Fibroblast of the aortic adventitia (primary cell): ENCODE measurements at places on chromosomes 4 and X. TPM values are rescaled to one million over a fixed set of nuclear protein-coding genes. Genes with fewer than 3 reads are reported as not detected.

Gene SLC4A4
- 2.1 and 2.4 TPM in 2 replicates for total RNA-seq

Gene NKX1-1
- total RNA-seq, result not detected in 2 replicates

Gene ZAR1
- total RNA-seq, result not detected in 2 replicates

Gene ZMAT1
- total RNA-seq, result 0.08 and 0.18 TPM in 2 replicates

Gene ADGRG2
- total RNA-seq, result 0.18 and 0.25 TPM in 2 replicates

Gene GLRB
- 3.0 and 7.8 TPM in 2 replicates for total RNA-seq

Gene H2BW2
- total RNA-seq, result not detected in 2 replicates

Gene ADGRG4
- not detected in 2 replicates for total RNA-seq

Gene PIN4
- 4.6 and 9.0 TPM in 2 replicates for total RNA-seq

Gene EXOC1L
- not detected in 2 replicates for total RNA-seq

Gene SSX3
- not detected in 2 replicates for total RNA-seq

Gene TMPRSS11D
- total RNA-seq, result 0.09 TPM in 1 of 2 replicates, not detected in the other

Gene AFP
- 0.90 TPM in 1 of 2 replicates, not detected in the other for total RNA-seq

Gene ELF4
- 9.6 and 16.6 TPM in 2 replicates for total RNA-seq

Gene GPC4
- total RNA-seq, result 0.54 and 2.8 TPM in 2 replicates

Gene TNIP3
- 0.72 TPM in 1 of 2 replicates, not detected in the other for total RNA-seq

Gene AASDH
- 16.9 and 23.3 TPM in 2 replicates for total RNA-seq

Gene DNAAF6
- total RNA-seq, result not detected in 2 replicates

Gene PGAM4
- not detected in 2 replicates for total RNA-seq

Gene HMGB3
- 8.2 and 13.1 TPM in 2 replicates for total RNA-seq

Gene INTS6L
- total RNA-seq, result 3.3 and 5.3 TPM in 2 replicates

Gene SLC9B1
- total RNA-seq, result 1.2 and 2.0 TPM in 2 replicates

Gene FRG1
- total RNA-seq, result 47.6 and 179 TPM in 2 replicates

Gene TSPAN6
- total RNA-seq, result 32.5 and 46.6 TPM in 2 replicates

Gene PPM1K
- total RNA-seq, result 11.1 and 144 TPM in 2 replicates

Gene BEX3
- total RNA-seq, result 222 and 678 TPM in 2 replicates

Gene PPBP
- total RNA-seq, result not detected in 2 replicates
